Stimulated activated CD8-positive, alpha-beta memory T cell treated with anti-CD3 and anti-CD28 coated beads, Interleukin-15, amount 100 ng/mL, for 1 hour (primary cell): ENCODE measurements at places on chromosomes 4 and X.

GRCh38 chrX:110258552-110258951 is 59.3 kb downstream of the AMMECR1 start:
- no peak for DNase-seq

GRCh38 chr4:83093060-83093640 is 21.4 kb downstream of the PLAC8 start:
- DNase-seq, result no peak

DNA sequence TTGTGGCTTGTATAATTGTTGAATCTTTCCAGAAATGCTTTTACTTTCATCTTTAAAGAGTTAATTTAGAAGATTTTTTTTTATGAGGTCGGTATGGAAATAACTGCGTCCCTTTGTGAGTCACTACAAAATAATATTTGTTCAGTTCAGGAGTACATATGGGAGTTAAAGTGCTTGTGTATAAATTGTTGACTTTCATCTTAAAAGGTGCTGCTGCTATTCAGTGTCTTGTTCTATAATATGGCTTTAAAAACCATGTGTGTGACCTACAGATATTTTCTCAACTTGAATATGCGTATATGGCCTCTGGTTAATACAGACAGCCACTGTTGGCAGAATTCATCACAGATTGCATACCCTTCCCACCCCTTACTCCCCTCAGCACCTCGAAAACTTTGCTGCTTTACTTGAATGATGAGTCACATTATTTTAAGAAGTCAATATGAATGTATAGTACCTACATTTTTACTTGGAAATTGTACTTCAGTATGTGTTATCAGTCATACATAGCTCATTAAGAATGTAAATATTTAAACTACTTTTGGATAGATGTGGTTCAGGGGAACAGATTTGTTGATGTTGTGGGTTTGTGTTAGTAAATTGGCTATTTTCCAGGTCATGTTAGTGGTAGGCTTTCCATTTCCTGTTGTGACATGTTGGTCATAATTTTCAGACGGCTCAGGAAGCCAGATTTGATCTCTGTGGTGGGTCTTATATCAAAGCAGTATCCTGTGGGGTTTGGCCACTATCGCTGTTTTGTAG is 1.5 kb downstream of the CLCN3 start:
- no peak for DNase-seq

DNA sequence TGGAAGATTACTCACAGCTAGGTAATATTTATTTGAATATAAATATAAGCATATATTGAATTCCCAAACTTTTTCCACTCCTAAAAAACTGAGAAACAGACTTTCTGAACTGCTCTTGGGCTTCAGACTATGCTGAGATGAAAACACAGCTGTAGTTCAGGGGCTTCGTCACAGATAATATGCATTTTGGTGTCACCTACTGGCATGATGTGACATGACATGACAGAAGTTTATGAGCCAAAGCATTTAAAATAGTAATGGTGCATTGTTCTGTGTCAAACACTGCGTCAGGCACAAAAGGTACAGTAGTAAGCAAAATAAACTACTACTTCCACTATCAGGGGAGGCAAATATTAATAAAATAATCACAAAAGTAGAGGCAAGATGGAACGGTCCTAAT is 171.3 kb downstream of the BTC start:
- DNase-seq, result no peak

GRCh38 chrX:14013054-14013453 is 16.6 kb downstream of the GEMIN8 start:
- DNase-seq, result no peak

DNA sequence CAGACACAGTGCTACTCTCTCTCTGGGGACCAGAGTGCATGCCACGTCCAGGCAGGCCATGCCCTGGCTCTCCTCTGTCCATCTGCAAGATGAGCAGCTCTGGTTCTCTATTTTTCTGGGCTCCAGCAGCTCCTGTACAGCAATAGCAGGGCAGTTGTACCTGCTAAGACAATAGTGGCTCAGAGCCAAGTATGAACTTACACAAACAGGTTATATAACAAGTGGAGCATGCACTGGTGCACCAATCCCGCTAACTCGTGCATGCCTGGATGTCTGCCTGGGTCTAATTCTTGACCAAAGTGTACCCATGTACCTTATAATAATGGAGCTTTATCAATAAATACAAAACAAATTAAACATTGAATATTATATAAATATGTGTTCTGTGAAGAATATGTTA is 392.3 kb downstream of the CENPC start:
- DNase-seq, result no peak

DNA sequence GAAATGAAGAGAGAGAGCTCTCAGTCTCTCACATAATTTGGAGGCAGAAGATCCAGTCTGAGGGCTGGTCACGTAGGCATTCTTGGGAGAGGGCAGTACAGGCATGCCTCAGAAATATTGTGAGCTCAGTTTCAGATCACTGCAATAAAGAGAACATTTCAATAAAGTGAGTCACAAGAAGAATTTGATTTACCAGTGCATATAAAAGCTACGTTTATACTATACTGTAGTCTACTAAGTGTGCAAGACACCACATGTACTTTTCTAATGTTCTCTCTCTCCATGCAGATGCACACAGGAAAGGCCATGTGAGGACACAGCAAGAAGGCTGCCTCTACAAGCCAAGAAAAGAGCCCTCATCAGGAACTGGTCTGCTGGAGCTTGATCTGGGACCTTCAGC is 583.5 kb upstream of the FAT1 start:
- no peak for DNase-seq

DNA sequence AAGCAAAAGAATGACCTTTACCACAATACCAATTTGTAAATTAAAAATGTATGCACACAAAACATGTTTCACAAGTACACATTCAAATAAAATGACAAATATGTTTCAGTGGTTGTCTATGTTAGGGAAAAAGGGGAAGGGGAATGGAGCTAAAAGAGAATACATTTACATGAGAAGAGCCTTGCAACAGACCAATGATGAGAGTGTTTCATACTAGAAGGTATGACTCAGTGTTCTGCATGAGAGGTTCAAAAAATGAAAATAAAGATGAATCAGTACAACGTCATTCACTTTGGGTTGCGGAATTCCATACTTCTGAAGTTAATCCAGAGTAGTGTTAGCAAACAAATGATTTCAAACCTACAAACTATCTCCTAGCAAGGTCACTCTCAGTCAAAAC is 51.7 kb downstream of the RPGR start:
- DNase-seq, result no peak

- DNase-seq, result no peak
Observed at GRCh38 chrX:19760841-19761512, 126.4 kb downstream of the SH3KBP1 start.

DNA sequence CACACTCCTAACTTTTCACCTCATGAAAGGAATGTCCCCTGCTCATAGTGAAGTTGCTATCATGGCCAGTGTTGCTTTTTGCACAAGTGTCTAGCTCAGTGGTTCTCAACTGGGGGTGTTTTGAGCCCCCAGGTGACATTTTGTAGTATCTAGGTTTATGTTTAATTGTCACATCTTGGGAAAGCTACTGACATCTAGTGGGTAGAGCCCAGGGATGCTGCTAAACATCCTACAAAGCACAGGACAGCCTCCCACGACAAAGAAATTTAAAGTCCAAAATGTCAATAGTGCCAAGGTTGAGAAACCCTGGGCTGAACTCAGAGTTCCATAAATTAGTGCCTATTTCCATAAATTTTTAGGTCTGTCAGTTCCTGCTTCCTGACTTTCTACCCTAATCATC is 70.7 kb upstream of the HCCS start:
- no peak for DNase-seq

- no peak for DNase-seq
Observed at GRCh38 chr4:109589605-109590004, 29.6 kb downstream of the MCUB start.

DNA sequence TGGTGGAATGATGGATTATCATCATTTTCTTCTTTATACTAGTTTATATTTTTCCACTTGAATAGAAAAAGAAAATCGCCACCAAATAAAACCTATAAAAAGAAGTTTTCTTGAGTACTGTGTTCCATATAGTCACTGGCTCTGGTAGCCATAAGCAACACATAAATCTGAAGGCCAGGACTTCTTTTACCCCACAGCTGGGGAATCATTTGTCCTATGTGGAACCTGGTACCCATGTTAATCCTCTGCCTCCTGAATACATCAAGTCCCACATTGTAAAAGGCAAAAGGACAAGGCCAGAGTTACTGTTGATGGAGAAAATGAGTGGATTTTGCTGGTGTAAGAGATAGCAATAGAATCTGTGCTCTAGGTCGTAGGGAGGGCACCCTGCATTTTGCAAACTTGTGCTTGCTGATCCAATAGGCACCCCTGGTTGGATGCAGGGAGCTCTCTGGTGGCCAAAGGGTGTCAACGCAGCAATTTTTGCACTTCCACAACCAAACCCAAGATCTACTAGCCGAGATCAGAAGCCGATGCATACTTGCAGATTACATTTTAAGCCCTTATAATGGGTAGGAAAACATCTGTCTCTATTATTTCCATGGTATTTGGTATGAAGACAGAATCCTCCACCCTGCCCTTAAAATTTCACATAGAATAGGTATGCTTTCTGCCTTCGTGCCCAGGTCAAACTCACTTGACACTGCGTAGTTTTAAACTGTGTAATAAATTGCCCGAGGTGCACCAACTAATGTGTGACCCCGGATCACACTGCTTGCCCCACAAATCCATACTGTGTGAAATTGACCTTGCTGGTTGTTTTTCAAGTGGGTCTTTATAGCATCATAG is 146.2 kb upstream of the SCML1 start:
- DNase-seq, result no peak

- DNase-seq, result no peak
Observed at GRCh38 chrX:130253916-130254315, 14.8 kb downstream of the ZNF280C start.

DNA sequence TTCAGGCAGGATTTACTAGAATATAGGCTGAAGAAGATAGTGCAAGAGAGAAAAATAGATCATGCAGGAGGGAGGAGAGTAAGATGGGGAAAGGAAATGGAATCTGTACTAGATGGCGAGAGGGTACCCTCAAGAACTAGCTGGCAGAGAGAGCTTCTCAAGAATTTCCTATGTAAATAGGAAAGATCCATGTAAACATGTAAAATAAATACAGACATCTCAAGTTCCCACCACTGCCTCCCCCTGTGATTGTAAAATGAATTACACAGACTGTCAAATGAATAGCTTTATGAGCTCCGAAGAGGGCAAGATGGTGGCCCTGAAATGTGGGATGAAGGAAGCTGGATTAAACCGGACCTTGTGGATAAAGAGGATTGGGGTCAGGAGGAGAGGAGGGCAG is 178.0 kb downstream of the PALLD start:
- DNase-seq, result no peak

DNA sequence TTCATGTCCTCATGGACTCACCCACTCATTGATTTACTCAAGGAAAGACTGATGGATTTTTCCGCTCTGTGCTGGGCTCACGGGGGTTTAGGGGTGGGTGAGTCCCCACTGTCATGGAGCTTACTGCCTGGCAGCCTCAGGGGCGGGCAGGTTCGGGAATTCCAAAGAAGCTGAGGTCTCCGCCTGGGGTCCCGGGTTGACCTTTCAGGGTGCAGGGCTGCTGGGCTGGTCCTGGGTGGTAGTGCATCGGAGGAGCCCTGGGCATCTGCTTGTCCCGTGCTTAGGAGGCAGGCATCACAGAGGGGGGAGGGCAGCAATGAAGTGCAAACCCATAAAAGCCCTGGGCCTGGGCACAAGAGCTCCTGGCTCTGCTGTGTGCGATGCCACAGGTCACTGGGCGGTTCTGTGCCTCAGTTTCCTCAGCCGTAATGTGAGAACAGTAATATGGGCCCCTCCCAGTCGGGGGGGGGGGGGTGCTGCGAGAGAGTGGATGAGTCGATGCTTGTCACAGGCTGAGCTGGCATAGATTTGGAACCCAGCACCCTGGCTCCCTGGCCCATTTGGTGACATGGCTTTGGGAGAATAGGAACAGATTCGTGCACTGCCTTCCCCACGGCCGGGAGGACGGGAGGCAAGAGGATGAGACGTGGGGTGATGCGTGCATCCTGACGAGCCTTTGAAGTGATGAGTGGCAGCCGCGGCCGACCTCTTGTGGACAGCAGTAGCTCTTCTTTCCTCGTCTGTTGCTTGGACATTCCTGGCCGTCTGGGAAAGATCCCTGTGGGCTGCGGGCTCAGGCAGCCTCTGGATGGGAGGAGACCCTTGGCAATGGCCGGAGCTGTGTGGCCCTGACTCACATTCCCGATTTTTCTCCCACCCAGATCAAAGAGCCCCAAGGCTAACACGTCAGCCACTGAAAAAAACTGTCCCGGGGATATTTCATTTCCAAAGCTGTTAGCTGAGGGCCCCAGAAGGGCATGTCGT is 42.0 kb downstream of the PSAPL1 start:
- DNase-seq, result no peak

GRCh38 chr4:95742179-95742578 is 97.7 kb upstream of the PDHA2 start:
- no peak for DNase-seq

DNA sequence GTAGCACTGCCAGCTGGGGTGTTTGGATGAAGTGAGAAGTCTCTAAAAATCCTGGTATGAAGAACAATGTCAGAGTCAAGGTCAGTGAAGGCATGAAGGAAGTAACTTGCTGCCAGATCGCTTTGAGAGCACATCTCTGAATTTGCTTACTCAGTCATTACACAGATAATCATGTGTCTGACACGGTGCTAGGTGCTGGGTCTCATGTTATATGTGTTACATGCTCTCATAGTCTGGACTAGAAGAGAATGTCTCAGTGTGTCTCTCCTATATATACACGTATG is 337.9 kb downstream of the ARHGAP10 start:
- no peak for DNase-seq

- DNase-seq, result no peak
Observed at GRCh38 chr4:15712214-15712613, 9.3 kb downstream of the BST1 start.

DNA sequence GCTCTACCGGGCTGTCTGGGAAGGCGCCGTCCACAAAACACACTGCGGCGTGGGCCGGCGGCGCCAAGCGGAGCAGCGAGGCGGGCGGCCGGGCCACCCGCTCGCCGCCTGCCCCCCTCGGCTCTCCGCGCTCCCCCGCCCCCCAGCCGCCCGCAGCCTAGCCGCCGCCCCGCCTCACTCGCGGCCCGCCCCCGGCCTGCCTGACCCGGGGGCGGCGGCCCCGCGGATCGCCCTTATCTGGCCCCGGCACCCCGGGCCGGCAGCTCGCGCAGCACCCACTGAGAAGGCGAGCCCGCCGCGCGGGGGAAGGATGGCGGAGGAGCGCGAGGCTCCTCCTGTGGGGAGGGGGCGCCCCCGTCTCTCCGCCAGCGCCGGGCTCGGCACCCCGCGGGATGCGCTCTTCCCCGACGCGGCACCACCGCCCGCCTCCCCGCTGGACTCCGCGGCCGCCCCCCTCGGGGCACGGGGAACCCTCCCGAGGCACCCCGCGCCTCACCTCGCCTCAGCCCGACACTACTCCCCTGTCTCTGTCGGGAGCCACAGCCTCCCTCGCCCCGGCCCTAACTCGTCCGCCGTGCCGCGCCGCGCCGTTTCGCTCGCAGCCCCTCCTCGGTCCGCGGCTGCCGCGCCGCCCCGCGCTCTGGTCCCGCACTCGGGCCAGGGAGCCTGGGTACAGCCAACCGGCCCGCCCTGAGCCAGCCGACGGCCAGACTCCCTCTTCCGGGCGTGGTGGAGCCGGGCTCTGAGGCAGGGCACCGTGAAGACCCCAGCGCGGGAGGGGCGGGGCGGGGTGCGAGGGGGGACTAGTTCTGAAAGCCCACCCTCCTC is 566 bp downstream of the ATP11C start:
- DNase-seq, result no peak
